Daoy (cell line): ENCODE measurements at places on chromosomes 5 and 9.

GRCh38 chr5:55363856-55364255 is 56.1 kb downstream of the MTREX start:
- DNase-seq = no peak

DNA sequence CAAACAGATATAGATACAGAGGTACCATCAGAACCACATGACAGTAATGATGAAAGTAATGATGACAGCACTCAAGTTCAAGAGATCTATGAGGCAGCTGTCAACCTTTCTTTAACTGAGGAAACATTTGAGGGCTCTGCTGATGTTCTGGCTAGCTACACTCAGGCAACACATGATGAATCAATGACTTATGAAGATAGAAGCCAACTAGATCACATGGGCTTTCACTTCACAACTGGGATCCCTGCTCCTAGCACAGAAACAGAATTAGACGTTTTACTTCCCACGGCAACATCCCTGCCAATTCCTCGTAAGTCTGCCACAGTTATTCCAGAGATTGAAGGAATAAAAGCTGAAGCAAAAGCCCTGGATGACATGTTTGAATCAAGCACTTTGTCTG is 69.2 kb downstream of the VCAN start:
- no peak for DNase-seq

GRCh38 chr5:96655506-96655905 is 6.7 kb upstream of the CAST start:
- DNase-seq = no peak

DNA sequence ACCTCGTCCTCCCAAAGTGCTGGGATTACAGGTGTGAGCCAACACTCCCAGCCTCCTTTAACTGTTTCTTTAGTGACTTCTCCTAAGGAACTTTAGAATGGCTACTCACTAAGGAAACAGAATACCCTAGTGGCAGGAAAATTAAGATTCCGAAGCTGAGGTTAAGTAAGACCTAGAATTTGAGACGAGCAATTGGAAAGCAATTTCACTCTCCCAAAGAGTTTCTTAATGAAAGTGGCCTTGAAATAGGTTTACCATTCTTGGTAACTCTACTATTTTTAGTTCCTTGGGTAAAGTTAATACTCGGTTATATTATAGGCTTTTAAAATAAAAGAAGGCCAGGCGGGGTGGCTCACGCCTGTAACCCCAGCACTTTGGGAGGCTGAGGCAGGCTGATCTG is 22.9 kb upstream of the GOLPH3 start:
- DNase-seq = no peak

DNA sequence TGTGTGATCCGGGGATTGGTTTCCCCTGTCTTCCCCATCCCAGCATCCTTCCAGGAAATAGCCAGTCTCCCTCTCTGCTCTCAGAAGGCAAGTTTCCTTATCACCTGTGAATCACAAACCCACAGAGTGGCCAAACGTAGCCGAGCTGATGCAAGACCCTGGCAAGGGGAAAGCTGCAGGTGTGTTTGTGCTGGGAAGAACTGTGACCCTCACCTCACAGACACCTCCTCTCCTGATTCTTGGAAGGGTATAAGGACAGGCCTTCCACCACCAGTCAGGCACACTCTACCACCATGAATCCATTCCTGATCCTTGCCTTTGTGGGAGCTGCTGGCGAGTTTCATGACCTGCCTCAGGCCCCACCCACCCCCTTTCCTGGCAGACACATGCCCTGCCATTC is at the start of gene PRSS3:
PRSS3 (plus strand) TSS at position 281 of the 400 bp plus-strand sequence; CDS start at position 294, 13 bp downstream.
- no peak for DNase-seq

- DNase-seq = no peak
Observed at GRCh38 chr9:27196383-27196782, 87.4 kb downstream of the TEK start.

- no peak for DNase-seq
Observed at GRCh38 chr9:90343991-90344390, 298.6 kb downstream of the DIRAS2 start.

GRCh38 chr5:114360816-114361723 is 800 bp upstream of the KCNN2 start:
- DNase-seq = peak; percentile 45

GRCh38 chr5:120917214-120917758 is 453.2 kb downstream of the PRR16 start:
- DNase-seq = no peak

DNA sequence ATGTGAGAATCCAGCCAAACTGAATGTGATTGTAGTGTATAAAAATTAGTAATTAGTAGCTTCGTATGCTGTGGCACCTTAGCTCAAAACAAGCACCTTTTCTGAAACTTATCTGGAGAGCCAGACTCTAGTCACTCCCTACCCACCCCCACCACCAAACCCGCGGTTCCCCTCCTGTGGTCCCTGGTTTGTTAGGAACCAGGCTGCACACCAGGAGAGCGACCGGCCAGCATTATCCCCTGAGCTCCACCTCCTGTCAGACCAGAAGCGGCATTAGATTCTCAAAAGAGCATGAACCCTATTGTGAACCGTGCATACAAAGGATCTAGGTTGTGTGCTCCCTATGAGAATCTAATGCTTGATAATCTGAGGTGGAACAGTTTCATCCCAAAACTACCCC is 498.6 kb downstream of the CHSY3 start:
- DNase-seq = no peak

DNA sequence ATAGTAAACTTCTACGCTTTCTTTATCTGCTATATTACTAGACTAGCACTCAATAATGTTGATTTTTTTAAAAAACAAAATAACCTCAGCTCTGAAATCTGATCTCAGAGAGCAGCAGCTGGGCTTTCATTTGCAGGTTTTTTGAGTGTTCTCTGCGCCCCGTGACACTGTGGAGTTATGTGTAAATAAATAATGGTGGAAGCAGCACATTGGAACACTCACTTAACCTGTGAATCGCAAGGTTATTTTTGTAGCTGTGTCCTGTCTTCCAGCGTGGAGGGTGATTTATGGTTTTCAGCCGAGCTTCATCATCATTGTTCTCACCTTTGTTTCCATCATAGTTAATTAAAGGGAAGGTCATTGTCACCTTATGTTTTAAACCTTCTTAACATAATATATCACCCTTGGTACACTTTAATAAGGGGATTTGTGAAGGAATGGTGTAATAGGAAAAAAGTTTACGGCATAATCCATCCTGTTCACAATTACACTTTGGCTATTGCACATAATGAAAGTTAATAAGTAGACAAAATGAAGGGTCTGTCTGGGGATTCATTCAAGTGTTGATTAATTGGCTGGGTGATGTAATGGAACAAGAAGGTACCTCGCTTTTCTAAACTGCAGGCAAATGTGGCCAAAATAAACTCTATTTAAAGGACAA is 493.3 kb upstream of the ADAMTS16 start:
- no peak for DNase-seq

DNA sequence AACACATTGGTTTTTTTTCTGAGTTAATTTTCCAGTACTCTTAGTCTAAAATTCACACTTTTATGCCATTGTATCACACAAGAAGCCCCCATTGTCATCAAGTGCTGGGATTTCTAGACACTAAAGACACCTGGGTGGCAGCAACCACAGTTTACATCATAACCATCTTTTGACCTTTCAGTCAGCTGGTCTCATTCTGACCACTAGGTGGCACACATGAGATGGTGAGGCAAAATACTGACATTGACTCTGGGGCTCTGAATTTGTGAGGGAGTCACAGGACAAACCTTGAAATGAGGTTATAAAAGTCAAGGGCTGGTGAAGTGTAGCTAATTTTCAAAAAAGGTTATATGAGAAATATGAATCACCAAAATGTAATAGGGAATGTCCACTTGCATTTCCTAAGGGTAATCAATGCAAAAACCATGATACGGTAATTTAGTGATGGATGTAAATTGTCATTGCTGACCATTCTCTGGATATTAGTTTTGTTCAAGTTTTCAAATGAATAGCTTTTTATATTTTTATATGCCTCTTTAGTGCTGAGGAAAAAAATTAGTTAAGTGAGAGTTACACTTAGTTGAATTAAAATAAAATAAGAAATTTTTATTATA is 229.4 kb downstream of the DMAC1 start:
- DNase-seq = peak; percentile 21

- no peak for DNase-seq
Observed at GRCh38 chr9:18970393-18970792, 62.6 kb downstream of the SAXO1 start.

- no peak for DNase-seq
Observed at GRCh38 chr9:95460518-95461164, 56.1 kb downstream of the PTCH1 start.

GRCh38 chr5:173659423-173659822 is 43.0 kb upstream of the BOD1 start:
- no peak for DNase-seq

DNA sequence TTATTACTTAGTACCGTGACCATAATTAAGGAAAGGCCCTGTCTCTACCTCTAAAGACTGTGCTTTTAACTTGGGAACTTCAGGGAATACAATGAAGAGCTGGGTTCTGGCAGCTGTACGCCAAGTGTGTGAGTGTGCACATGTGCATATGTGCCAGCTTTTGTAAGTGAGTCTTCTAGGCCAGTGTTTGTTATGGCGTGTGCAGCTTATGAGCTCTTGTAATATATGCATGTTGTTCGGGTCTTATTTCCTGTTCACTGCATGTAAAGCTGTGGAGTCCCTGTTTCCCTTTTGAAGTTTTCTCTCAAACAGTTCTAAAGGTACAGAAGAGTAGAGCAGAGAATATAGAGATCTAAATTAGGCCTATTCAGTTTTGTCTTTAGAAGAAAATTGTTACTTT is 30.5 kb downstream of the TGFBR1 start:
- no peak for DNase-seq

DNA sequence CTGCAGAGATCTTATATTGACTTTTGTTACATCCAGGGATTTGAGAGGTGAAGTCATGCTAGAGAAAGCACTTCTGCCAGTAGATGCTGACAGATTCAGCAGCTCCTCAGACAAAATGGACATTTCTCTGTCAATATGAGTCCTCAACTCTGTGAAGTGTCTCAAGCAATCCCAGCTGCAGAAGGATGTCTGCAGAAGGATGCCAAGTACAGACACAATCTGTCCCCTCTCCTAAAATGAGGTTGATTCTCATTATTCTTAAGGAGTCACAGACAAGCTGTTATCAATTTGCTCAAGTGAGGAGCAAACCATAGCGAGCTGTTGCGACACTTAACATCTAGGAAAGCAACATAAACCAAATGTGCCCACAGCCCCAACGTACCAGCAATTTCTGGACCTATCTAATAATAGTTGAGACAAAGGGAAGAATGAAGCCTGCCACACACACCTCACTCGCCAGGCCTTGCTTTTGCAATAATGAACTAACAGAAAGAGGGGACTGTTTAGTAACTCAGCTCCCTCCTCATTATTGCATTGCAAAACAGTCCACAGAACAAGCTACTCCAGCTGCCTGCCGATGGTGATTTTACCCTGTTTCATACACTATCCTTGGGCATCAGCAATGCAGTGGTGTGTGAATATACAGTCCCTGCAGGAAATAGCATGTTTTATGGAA is 364.2 kb upstream of the PDE4D start:
- DNase-seq = no peak
